ENCODE measurements at places on chromosomes 2 and 18.

- no peak for DNase-seq
Measured at GRCh38 chr2:237404413-237404812, 9.6 kb downstream of the COL6A3 start.

DNA sequence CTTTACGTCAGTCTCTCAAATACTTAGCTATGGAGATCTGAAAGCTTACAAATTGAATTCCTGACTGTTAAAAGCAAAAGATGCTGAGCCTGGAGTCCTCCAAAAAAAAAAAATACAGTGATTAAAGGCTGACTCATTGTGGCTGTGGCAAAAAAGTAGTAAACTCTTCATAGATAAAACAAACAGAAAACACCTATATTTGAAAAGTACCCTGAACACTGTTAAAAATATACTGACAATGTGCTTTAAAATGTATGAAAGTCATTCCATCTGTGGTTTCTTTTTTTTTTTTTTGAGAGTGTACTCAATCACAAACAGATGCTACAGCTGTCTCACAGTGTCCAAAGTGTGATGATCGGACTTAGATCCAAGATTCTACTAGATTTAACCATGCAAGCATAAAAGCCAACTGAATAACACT, 267.6 kb upstream of the CYP26B1 start:
- no peak for DNase-seq

GRCh38 chr2:85861180-85861579, 27.6 kb downstream of the ST3GAL5 start:
- DNase-seq = no peak

DNA sequence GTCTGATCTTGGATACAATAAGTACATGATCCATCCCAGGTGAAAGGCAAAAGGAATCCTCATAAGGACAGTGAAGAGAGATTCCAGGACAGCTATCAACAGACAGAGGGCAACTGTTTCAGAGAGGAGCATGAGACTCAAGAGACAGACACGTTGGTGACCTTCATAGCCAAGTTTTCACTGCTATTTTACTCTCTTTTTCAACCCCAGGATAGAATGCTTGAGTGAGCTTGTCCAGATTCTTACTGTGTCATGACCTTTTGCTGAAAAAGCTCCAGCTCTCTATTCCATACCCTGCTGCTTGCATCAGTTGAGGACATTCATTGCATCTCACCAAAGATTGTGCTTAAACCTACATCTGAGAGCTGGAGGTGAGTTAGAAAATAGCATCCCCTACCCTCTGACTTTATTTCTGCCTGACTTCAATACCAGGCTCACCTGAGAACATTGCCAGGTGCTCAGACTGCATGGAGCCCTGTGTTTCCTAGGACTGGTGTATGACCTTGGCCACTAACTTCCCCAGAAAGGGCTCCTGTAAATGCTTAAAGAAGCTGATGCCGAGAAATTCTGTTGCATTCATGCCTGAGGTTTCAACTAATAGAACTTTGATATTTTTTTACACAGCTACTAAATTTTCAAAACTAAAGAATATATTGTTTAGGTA, 70.4 kb upstream of the TMEM17 start:
- DNase-seq = no peak
